NCI-H526 (cell line): ENCODE measurements at places on chromosomes 1 and 21.

DNA sequence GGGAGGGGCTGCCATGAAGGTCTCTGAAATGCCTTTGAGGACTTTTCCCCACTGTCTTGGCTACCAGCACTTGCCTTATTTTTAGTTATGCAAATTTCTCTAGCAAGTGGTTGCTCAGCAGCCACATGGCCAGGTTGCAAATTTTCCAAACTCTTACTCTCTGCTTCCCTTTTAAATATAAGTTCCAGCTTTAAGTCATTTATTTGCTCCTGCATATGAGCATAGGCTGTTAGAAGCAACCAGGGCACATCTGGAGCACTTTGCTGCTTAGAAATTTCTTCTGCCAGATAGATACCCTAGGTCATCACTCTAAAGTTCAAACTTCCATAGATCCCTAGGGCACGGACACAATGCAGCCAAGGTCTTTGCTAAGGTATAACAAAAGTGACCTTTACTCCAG, 44.8 kb downstream of the DDAH1 start:
- DNase-seq: no peak

- DNase-seq: no peak
These were observed 633.1 kb downstream of the AJAP1 start for GRCh38 chr1:5287178-5288150.

DNA sequence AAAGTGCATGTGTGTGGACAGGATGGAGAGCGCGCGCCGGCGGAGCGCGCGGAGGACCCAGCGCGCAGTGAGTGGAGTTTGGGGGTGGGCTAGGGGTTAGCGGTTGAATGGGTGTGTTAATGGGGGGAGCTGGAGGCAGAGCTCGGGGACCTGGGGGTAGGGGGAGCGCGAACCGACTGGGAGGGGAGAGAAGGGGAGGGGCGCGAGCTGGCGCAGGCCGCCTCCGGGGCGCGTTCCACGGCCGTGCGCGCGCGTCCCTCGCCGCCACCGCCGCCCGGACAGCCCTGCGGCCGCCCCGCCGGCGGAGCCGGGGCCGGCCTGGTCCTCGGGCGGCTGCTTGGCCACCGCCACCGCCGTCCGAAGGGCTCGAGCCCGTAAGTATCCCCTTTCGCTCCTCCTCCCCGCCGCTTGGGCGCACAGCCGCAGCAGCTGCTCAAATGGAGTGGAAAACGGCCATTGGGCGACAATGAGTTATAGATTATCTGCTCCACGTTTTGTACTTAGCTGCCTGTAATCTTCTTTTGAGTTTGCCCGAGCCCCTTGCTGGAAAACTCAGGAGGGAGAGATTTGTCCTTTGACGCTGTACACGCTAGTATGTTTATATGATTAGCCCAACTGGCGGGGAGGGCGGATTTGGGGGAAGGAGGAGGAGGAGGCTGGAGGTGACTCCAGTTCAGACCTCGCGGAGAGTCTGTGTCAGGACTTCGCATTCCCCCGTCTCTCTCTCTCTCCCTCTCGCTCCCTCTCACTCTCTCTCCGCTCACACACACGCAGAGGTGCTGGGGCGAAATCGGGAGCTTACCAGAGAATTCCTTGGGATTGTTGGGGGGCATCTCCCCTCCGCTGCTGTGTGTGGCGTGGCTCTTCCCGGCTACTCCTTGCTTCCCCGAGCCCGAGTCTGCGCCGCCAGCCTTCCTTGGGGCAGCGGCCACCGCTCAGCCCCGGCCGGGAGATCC, at the start of gene ADGRL2:
Gene ADGRL2 (plus strand): TSS at position 240 of the 956 bp plus-strand sequence. CDS start 36,051 bp downstream, outside the sequence.
- peak; percentile 59 for DNase-seq

DNA sequence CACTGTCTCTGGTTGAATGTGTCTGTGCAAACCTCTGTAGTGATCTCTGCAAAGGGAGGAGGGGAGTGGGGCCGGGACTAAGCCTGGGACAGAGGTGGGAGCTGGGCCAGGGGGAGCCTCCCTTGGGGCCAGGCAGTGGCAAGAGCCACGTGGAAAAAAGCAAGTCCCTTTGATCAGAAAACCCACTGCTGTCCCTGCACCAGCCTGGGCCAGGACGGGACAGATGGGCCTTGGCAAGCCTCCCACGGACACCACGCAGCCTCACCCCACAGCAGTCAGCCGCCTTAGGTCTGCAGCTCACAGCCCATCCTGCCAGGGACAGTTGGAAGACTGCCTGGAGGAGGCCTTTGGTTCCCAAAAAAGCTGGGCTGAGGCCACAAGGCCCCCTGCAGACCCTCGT, 11.7 kb upstream of the TRAPPC10 start:
- no peak for DNase-seq

- no peak for DNase-seq
These were observed 105.3 kb downstream of the BACH1 start for GRCh38 chr21:29403922-29404538.

- peak; percentile 88 for DNase-seq
These were observed 36.4 kb upstream of the JAK1 start for GRCh38 chr1:65002508-65003315.

DNA sequence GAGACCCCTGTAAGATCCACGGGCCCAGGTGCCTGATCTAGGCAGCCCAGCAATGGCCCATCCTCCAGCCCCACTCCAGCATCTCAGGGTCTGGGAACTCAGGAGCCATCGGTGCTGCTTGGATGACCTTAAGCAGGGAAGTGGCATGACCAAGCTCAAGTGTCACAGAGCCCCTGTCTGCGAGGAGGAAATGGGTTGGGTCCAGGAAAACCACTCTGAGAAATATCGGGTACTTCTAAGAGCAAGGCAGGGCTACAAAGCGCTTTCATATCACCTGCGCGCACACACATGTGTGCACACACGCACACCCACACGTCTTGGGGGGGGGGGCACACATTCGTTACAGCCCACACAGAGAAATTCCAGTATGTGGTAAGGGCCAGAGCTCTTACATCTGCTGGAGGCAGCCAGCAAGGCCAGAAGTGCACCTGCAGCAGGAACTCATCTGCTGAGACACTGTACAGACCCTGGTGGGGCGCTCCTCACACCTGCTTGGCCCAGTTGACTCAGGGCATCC, 32.6 kb upstream of the SPOCD1 start:
- no peak for DNase-seq

GRCh38 chr1:230079199-230080024, 12.4 kb downstream of the GALNT2 start:
- no peak for DNase-seq

DNA sequence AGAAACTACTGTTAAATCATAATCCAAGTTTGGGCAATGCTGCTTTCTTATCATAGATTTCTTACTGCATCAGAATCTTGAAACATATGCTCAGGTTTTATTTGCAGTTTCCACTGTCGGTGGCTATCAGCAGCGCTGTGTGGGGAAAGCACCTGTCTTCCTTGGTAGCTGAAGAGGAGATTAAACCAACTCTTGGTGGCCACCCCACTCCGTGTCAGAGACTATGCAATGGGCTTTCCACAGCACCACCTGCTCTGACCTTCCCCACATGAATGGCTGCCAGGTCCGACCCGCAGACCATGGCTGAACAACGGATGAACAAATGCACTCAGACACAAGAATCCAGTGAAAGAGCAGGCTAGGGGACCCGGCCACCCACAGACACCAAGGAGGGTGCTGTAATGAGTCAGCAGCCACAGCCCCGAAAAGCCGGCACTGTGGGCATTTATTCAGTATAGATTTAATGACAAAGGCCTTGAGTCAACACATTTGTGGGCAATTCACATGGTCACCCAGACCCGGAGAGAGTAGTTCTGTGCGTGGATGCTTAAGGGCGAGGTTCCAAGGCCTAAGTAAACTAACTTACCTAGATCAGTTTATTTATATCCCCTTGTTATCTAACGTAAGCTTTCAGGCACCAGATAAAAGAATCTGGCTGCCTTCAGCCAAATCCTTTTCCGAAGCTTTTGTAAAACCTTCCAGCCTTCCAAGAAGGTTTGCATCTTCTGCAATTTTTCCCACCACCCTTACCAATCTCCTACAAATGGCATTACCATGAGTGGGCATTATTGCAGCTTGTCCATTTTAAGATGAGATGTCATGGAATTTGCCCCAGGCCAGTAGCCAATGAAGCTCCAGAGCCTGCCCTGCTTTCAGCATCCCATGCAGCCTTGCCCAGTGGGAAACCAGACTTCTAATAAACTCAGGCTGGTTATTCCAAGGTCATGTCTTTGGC, 82.7 kb downstream of the HLCS start:
- DNase-seq: no peak

GRCh38 chr1:37814252-37814651, 6.2 kb upstream of the YRDC start:
- peak; percentile 95 for DNase-seq

DNA sequence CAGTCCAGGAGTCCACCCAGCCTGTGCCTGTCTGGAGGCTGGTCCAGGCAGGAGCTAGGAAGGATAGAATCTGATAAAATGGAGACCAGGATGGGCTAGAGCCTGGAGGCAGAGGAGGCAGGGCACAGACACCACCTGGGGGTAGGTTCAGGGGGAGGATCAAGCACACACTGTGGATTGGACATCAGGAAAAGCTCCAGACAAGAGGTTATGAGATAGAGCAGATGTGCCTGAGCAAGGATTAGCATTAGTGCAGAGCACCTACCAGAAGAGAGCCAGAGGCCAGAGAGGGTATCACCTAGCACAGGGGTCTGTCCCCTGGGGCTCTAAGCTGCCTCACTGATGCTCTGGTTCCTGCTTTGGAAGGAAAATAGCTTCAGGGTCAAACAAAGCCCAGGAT, 216.7 kb upstream of the ZC3H12A start:
- DNase-seq: no peak

GRCh38 chr1:244047621-244048255, 3.3 kb upstream of the ZBTB18 start:
- DNase-seq: no peak

DNA sequence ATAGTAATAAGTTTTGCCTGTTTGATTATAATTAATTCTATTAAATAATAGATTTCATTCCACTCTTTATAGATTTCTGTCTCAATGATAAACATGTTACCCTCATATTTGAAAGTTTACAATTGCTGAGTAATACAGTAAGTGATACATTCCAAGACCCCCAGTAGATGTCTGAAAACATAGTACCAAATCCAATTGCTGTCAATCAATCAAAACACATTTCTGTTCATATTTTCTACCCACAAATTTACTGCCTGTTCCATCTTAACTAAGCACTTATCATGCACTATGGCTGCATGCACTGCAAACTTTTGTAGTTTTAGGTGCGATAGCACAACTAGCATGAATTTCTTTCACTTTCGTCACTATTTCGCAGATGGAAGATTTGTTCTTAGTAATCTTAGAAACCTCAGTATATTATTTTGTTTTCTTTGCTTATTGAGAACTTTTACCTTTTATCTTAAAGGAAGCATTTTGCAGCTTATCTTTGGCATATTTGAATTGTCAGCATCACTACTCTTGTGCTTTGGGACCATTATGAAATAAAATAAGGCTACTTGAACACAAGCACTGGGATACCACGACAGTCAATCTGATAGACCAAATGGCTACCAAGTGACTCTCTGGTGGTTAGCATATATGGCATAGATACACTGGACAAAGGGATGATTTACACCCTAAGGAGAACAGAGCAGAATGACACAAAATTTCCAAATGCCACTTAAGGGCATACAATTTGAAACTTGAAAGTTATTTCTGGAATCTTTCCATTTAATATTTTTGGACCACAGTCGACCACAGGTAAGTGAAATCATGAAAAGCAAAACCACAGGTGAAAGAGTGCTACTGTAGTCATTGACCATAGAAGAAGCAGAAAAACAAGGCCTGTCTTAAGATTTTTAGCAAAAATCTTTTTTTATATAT, 67.6 kb downstream of the RGS13 start:
- no peak for DNase-seq

DNA sequence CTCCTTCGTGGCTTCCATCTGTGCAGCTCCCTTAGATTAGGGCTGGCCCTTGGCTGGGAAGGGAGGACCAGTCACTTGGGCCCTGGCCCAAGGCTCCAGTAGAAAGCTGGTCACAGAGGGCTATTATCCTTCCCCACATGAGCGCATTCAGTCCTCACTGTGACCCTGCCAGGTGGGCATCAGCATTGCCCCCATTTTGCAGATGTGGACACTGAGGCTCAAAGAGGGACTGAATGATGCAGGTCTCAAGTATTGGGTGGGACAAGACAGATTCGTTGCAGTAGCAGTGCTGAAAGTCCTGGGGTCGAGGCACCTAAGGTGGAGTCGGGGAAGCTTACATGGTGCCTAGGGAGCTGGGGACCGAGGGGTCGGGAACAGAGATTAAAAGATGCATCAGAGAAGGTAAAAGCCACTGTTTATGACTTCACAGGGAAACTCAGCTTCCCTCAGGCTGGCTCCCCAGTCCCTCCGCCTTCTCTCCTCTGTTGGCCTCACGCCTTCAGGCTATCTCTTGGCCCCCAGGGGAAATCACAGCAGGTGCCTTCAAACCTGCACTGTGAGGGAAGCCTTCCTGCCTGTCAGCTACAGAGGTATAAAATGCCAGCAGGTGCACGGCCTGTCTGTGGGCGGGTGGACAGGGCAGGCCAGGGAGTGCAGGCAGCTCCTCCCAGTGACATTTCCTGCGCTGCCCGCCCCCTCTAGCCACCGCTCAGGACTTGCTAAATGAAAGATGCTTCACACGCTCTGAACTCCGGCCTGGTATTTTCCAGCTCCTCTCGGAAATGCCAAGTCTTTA, 178.4 kb downstream of the GRIK3 start:
- peak; percentile 90 for DNase-seq

- DNase-seq: no peak
These were observed 13.6 kb upstream of the PLPPR4 start for GRCh38 chr1:99250728-99251127.

GRCh38 chr1:48249868-48250267, 27.4 kb downstream of the SLC5A9 start:
- DNase-seq: peak; percentile 71

- no peak for DNase-seq
These were observed 3.2 kb downstream of the MECR start for GRCh38 chr1:29227511-29227910.

DNA sequence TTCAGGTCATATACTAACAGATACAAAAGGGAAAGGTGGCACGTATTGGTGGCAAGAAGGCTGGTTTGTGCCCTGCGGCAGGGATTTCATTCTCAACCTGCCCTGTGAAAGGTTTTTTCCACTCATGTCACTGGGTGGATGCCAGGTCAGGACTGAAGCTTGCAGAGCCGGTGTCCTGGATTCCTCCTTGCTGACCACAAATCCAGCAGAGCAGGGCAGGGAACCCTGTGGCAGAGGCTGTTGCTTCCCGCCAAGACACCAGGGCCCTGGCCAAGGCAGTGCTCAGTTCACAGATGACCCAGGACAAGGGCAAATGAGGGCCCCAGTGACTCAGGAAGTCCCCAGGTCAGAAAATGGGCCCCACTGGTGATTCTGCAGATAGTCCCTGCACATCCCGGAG, 16.4 kb downstream of the BSND start:
- DNase-seq: no peak

DNA sequence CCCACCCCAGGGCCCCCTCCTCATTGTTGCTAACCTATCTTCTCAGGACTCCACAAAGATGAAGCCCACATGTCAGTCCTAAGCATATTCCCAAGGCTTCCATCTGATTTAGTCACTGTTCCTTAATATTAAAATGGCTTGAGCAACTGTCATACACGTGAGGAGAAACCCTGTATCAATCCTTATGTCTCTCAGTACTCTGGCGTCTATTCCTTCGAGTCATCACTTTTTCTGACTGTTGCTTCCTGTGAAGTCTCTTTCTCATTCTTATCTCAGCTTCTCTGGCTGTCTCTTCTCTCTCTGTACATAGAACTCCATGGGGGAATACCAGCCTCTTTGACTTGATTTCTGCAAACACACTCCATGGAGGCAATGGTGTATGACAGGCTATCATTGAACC, 98.4 kb downstream of the C4BPA start:
- no peak for DNase-seq
